Right atrium auricular region (tissue), 2 donors: ENCODE measurements at places on chromosomes 6 and 20. TPM values are rescaled to one million over a fixed set of nuclear protein-coding genes. Genes with fewer than 3 reads are reported as not detected.

SLC22A7 gene
- not detected for total RNA-seq

OOEP gene
- not detected for total RNA-seq

VIP gene
- 1.2 TPM for total RNA-seq

NEDD9 gene
- 47.3 TPM for total RNA-seq

DNA sequence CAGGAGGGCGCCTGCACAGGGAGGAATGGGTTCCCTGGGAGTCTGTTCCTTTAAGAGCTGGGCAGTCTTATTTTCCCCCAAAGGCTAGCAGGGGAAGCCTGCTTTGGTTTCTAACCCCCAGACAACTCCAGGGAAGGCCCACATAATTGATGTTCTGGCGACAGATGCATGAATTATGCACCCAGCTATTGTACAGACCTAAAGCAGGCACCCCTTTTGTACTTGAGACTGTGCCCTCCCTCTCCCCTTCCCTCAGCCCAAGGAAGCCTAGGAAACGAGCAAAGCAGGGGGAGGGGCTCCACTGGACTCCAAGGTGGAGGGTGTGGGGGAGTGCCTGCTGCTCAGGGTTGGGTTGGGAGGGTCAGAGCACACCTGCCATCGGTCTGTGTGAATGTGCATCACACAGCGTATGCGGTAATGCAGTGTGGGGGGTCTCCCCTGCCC is 102.1 kb downstream of the KCNB1 start:
- DNase-seq: no peak

GRCh38 chr6:133333852-133334251 is 92.7 kb downstream of the EYA4 start:
- DNase-seq: no peak

DNA sequence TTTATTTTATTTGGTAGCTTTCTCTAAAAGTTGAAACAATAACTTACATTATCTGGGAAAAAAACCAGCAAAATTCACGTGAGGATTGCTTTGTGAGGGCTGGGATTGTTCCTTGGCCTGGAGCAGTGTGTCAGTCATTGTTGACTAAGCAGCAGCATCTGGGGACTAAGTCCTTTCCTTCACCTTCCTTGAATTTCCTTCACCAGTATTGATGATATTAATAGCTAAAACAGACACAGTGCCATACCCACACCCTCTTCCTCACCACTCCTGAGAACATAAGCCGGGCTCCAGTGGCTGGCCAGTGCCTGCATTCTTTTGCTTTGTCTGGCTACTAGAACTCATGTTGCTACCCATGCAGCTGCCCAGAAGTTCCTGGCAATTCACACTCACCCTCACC is 23.7 kb downstream of the PLCB1 start:
- DNase-seq: no peak

- no peak for DNase-seq
Observed at GRCh38 chr6:160685762-160686450, 16.1 kb upstream of the PLG start.

DNA sequence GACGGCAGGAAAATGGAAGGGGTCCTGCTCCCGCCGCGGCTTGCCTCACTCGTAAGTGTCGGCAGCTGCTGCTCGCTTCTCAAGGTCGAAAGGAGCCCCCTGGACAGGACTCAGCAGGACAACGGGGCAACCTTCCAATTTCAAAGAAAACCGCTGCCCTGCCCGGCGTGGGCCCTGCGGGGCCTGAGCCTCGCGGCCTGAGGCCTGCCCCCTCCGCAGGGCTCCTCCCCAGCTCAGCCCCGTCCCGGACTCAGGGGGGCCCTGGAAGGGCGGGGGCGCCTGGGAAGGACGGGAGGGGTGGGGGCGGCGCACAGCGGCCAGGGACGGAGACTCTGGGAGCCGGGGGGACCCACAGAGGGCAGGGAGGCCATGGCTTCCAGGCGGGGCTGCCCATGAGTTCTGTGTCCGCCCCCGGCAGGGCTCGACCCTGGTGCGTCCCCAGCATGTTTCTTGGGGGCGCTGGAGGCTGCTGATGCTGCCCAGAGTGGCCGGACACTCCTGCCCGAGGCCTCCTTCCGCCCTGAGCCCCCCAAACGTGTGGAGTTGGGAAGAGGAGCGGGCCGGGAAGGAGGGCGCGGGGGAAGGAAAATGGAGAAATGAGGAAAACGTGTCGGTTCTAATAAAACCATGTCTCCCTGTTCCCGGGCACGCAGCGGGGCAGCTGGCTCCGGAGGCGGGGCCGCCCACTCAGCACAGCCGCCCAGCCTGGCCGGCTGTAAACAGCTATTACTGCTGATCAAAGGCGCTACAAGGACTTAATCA is 114.6 kb downstream of the DLL1 start:
- no peak for DNase-seq
